ENCODE measurements at places on chromosomes 7 and 10.

- DNase-seq, result no peak
Measured at GRCh38 chr7:121831351-121831750, 41.6 kb upstream of the PTPRZ1 start.

GRCh38 chr10:113094114-113094486 lies 144.1 kb downstream of the TCF7L2 start:
- no peak for DNase-seq

- DNase-seq, result no peak
Measured at GRCh38 chr10:72802332-72802731, 91.2 kb upstream of the OIT3 start.

DNA sequence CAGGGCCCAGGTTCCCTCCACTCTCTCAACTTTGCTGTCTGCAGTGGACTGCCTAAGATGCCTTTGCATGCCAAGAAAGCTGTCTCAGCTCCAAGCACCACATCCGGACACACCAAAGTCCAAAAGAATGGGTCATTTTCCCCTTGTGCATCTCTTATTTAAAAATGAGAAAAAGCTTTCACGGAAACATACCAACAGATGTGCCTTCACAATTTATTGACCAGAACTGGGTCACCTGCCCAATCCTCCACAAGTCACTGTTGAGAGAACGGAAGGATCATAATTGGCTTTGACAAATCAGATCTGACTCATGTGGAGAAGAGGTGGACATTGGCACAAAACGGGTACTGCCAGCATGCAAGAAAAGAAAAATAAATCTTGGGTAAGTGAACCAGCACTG lies 258.3 kb downstream of the SNX13 start:
- DNase-seq, result no peak

DNA sequence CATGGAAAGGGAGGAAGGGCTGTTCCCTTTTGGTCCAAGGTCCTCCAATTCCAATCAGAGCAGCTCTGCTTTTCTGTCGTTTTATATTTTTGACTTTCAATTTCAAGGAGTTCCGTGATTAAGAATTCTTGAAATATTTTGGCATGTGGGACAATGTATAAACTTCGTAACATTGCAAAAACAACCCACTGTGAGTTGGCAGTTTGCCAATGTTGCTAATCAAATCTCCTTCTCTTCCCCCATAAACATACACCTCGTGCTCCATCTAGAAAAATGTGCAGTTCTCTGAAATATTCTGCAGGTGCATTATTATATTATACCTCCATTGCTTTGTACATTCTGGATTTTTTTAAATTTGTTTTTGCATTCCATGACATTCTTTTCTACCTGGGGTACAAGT lies 49.8 kb downstream of the POU6F2 start:
- no peak for DNase-seq

Measured in NT2/D1 (cell line).